Spinal cord (tissue), 10 donors: ENCODE measurements at places on chromosomes 5 and 9. TPM values are rescaled to one million over a fixed set of nuclear protein-coding genes. Genes with fewer than 3 reads are reported as not detected.

The COL5A1 gene
- total RNA-seq: 97.1 TPM

The MEIKIN gene
- 1.9 TPM for total RNA-seq

- DNase-seq: no peak
Measured at GRCh38 chr5:179400020-179400419, 54.8 kb upstream of the ADAMTS2 start.

GRCh38 chr5:28685794-28686193, 1647.4 kb upstream of the CDH9 start:
- no peak for DNase-seq

DNA sequence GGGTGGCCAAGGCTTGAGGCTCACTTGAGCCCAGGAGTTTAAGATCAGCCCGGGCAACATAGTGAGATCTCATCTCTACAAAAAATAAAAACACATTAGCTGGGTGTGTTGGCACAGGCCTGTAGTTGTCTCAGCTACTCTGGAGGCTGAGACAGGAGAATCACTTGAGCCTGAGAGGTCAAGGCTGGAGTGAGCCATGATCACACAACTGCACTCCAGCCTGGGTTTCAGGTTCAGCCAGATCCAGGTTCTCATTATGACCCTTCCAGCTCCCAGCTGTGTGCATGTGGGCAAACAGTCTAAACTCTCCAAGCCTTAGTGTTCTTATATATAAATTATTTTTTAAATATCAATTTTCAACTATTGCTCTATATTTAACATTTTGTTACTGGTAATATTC, 67.9 kb downstream of the ALDH7A1 start:
- DNase-seq: no peak

- no peak for DNase-seq
Measured at GRCh38 chr5:83527221-83527620, 55.7 kb downstream of the VCAN start.

GRCh38 chr9:137441289-137441934, at the start of gene ENTPD8:
TSS of gene ENTPD8 (minus strand) at chr9:137441357. CDS start at chr9:137438285, 3,072 bp downstream.
- peak; percentile 43 for DNase-seq
